Activated CD4-positive, alpha-beta T cell treated with anti-CD3 and anti-CD28 coated beads for 24 hours (primary cell): ENCODE measurements at places on chromosomes 7 and 10.

DNA sequence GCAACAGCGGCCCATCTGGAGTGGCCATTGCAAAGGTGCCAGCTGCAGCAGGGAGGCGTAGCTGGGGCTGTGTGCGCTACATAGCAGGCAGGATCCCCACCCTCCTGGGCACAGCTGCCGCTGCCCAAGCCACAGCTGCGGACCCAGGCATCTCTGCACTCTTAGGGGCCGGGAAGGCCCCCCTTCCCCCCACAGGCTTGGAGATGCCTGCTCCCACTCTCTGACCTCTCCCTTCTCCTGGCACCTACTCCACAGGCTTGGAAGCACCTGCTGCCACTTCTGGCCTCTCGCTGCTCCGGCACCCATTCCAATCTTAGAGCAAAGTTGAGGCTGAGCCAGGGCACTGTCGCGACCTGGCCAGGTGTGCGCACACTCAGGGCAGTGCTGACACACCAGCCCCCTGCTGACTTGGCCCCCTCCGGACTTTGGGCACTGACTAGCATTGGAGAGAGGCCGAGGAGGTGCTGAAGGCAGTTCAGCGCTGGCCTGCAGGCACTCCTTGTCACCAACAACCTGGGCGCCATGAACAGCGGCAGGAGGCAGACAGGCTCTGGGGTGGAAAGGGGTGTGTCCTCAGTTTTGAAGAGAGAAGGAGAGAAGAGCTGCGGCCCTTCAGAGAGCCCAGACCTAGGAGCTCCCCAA is 18.4 kb downstream of the RBM48 start:
- no peak for DNase-seq

- no peak for DNase-seq
Observed at GRCh38 chr7:2357571-2357970, 2.9 kb downstream of the EIF3B start.

- DNase-seq, result no peak
Observed at GRCh38 chr10:113681533-113682470, 2.1 kb downstream of the CASP7 start.

GRCh38 chr10:17607603-17608332 is 9.4 kb downstream of the HACD1 start:
- no peak for DNase-seq

DNA sequence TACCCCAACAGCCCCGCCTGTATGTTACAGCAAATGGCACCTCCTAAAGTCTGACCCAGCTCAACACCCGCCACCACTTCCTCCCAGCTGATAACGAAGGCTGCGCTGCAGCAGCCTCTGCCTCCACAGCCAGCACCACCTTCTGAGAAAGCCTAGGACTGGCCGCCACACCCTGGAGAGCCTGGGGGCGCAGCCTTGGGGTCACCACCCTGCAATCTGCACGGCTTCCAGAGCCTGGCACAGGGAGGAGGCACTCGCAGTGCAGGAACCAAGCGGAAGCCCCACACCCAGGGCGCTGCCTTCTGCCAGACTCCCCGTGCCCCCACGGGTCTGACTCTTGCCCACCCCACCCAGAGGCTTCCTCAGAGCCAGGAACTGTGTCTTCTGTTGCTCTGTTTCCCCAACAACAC is 112.5 kb downstream of the MAD1L1 start:
- DNase-seq, result no peak

GRCh38 chr10:102358712-102359382 is 36.7 kb upstream of the NFKB2 start:
- no peak for DNase-seq

DNA sequence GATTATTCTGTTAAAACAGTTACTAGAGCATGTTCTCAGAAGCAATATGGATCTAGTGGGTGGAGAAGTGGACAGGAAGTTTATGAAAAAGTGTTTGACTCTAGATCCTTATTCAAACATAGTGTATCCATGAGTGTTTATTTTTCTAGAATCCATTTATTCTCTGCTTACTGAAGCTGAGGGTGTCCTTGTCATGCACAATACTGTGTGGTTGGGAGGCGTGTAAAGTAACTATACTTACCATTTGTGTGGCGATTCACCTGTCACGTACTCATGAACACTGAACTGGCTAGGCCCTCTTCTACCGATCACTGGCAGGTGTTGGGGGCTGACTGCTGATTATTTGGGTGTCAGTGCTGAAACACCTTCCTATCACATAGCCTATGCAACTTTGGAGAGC is 74.0 kb downstream of the POU6F2 start:
- no peak for DNase-seq

DNA sequence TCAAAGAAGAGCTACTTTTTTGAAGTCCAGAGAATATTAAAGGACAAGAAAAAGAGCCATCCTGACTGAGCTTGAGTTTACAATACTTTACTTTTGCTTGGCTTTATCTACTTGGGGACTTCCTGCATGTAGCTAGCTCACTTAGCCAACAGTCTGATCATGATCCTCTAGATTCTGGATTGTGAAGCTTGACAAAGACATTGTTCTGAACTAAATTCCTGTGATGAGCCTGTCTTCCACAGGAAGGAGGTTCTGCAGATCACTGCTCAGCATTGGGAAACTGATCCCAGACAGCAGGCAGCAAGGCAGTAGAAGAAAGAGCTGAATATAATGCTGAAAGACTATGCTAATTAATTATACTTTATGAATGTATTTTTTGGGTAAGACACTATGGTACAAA is 296.4 kb downstream of the DGKB start:
- no peak for DNase-seq

DNA sequence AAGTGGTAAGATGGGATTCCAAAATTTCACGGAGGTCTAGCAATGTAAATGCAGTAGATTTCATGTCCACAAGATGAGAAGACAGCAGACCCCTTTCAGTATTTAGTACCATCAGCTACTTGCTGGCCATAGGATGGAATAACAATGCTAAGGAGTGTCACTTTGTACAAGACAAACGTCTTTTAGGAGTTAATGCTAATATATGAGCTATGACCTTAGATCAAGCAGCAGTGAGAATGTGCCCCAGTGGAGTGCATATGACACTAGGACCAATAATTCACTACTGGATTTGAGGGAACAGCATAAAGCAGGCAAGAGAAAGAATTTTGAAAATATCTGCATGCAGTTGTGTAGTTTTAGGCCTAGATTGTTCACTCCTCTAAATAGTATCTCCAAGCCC is 182.8 kb upstream of the ZNF804B start:
- DNase-seq, result no peak

DNA sequence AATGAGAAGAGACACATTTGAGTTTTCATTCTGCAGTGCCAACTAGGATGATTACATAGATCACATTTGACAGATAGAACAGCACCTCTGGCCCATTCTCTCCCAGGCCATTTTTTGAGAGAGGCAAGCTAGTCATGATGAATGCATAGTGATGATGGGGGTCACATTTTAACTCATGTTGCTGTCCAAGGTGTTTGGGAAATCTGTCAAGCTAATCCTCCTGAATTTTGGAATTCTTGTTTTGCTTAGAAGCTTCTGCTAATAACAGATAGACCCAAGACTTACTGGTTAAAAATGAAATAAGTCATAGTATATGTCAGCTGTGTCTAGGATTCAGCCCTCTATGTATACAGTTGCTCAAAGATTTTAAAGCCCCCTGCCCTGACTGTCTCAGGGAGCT is 101.0 kb downstream of the PTPN20 start:
- no peak for DNase-seq

DNA sequence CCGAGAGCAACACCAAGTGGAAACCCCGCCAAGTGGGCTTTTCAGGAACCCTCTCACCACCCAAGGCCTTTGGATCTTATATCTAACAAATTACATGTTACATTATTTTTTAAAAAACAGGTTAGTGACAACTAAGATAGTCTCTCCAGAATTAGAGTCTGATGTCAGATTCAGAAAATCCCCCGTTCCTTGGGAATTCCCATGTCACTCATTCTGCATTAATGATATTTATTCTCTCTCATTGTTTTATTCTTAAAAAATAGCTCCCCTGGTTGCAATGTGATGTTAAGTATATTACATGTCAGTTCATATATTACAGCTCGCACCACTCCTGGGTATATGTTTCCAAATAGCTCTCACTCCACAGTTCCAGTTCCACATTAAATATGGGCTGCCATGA is 81.8 kb downstream of the WNT2 start:
- DNase-seq, result no peak

- no peak for DNase-seq
Observed at GRCh38 chr7:66771795-66772194, 31.3 kb downstream of the RABGEF1 start.

DNA sequence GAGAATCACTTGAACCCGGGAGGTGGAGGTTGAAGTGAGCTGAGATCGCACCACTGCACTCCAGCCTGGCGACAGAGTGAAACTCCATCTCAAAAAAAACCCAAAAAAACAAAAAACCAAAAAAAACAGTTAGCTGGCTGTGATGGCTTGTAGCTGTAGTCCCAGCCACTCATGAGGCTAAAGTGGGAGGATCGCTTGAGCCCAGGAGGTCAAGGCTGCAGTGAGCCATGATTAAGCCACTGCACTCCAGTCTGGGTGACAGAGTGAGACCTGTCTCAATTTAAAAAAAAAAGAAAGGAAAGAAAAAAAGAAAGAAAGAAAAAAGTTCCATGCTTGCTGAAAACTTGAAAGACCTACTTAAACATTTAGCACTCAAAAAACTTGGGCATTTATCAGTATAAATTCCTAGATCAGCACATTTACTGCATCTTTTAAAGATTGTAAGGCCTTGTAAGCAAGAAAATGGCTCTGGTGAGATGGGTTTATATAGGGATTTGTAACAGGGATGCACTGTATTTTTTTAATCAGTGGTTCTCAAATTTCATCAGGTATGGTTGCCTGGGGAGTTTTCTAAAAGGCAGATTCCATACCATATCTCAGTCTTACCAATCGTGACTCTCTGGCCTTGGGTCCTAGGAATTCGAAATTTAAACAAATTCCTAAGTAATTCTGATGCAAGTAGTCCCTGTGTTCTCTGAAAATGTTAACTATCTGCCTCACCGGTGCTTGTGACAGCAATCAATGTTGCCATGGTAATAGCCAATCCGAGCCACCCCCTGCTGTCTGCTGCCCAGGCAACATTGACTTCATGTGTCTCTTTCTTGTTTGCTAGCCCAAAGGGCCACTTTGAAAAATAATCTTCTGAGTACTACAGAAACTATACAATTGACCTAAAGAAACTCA is 11.5 kb upstream of the NT5C2 start:
- no peak for DNase-seq

- no peak for DNase-seq
Observed at GRCh38 chr10:93962973-93963372, 30.8 kb upstream of the PLCE1 start.

GRCh38 chr7:102155821-102156441 is 130.7 kb upstream of the SH2B2 start:
- no peak for DNase-seq

DNA sequence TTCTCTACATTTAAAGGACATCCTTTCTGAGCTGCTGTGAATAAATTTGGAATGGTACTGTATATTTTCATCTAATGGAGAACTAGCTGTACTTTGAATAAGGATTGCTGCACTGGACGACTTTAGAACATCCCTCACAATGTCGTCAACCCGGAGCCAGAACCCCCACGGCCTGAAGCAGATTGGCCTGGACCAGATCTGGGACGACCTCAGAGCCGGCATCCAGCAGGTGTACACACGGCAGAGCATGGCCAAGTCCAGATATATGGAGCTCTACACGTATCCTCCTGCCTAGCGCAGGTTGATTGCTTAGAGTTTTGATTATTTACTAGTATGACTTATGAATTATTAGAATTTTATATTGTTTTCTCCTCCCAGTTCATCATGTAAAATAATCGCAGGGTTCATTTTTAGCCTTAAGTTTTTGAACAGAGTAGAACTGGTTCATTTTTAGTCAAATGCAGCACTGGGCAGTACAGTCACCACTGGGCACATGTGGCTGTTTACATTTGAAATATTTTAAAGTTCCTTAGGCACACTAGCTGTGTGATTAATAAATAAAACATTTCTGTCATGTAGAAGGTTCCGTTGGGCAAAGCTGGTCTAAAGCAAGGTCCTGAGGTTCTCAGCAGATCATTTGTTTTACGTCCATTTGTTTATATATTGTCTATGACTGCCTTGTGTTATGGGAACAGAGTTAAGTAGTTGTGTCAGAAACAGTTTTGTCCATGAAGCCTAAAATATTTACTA is 31.5 kb downstream of the CUL1 start:
- DNase-seq, result no peak

GRCh38 chr7:7335215-7335614 is 152.9 kb downstream of the C1GALT1 start:
- DNase-seq, result no peak

- no peak for DNase-seq
Observed at GRCh38 chr7:15305002-15305600, 256.7 kb downstream of the AGMO start.

DNA sequence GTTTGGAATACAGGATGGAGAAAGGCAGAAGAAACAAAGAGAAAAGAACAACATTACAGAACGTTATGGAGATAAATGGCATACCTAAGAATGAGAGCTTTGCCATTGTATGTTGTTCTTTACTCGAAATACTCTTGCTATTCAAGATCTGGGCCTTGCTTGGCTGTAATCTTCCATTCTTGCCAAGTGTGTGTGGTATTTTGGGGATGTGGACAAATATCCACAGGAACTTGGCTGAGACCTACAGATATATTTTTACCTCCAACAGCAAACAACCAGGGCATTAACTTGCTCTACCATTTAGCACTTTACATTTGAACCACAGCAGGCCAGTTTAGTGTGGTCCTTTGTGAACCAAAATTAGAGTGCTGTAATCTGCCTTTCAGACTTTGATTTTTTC is 76.3 kb downstream of the DKK1 start:
- no peak for DNase-seq

- no peak for DNase-seq
Observed at GRCh38 chr7:152663931-152664330, 12.0 kb downstream of the XRCC2 start.

- DNase-seq, result no peak
Observed at GRCh38 chr10:803041-803741, 113.7 kb upstream of the DIP2C start.

- no peak for DNase-seq
Observed at GRCh38 chr10:95480901-95481491, 80.2 kb downstream of the SORBS1 start.

DNA sequence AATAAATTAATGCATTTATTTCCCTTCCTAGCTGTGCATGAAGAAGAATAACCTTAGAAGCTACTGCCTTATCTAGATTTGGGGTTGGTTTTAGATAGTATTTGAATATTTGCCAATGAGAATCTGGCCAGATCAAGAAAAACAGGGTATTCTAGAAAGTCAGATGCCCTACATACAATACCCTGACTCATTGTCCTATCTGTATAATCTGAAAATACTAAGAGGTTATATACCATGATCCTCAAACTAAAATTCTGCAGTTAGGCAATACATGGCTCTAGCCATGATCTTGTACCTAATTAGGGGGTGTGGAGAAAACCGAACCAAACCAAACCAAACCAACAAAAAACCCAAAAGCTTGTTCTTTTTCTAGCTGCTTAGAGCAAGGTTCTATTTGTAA is 240.4 kb upstream of the LYZL1 start:
- DNase-seq, result no peak

DNA sequence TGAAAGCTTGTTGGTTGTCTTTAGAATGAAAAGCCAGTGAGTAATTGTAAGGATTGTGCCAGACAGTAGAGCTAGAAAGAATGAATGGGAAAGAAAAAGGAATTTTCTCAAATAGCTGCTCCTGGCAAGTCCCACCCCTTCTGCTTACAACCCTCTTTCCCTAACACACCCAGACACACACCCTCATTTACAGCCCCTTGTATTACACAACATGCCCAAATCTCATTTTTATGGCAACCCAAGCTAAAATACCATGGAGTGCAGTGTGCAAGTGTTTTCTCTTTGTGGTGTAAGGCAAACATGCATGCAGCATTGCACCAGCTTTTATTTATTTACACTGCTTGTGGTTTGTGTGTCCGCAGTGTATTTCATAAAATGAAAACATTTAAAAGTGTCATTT is 1.5 kb downstream of the PRKAR2B start:
- DNase-seq, result no peak
